Fibroblast of pulmonary artery (primary cell): ENCODE measurements at places on chromosomes 6 and 20.
A peak's percentile ranks its signal among the peaks of the same experiment; 100 is the strongest.

GRCh38 chr6:116564311-116564710 is 7.0 kb upstream of the RWDD1 start:
- no peak for DNase-seq

- DNase-seq = peak; percentile 63
These were observed 86.0 kb downstream of the SESN1 start for GRCh38 chr6:109008537-109009235.

GRCh38 chr6:81863123-81863522 is 110.6 kb upstream of the TENT5A start:
- DNase-seq = no peak

- DNase-seq = no peak
These were observed 282.6 kb downstream of the CDC5L start for GRCh38 chr6:44670146-44670545.

- no peak for DNase-seq
These were observed 74.5 kb upstream of the TMEM181 start for GRCh38 chr6:158485431-158485830.
